Bladder microvascular endothelial cell (primary cell): ENCODE measurements at places on chromosomes 2 and 18. TPM values are rescaled to one million over a fixed set of nuclear protein-coding genes. Genes with fewer than 3 reads are reported as not detected.

SP110 gene
- 7.1 and 9.7 TPM in 2 replicates for total RNA-seq

SERPINB4 gene
- total RNA-seq, result 0.65 TPM in 1 of 2 replicates, not detected in the other

DAPL1 gene
- not detected in 2 replicates for total RNA-seq

IL36G gene
- not detected in 2 replicates for total RNA-seq

ESPNL gene
- not detected in 2 replicates for total RNA-seq

APOB gene
- total RNA-seq, result under 0.01 and 0.57 TPM in 2 replicates
